ENCODE measurements at places on chromosomes 11 and 22.

- no peaks in the 10 kb centered on the region for H3K27me3 ChIP-seq
- no peak overlapping the region for H3K27ac ChIP-seq
- DNase-seq = no peak
- no peaks in the 10 kb centered on the region for H3K36me3 ChIP-seq
- H3K4me3 ChIP-seq = no peak overlapping the region
- H3K4me1 ChIP-seq = peaks cover 8% of the 10 kb centered on the region
These were observed 26.9 kb upstream of the FCHSD2 start for GRCh38 chr11:73168925-73169579.

DNA sequence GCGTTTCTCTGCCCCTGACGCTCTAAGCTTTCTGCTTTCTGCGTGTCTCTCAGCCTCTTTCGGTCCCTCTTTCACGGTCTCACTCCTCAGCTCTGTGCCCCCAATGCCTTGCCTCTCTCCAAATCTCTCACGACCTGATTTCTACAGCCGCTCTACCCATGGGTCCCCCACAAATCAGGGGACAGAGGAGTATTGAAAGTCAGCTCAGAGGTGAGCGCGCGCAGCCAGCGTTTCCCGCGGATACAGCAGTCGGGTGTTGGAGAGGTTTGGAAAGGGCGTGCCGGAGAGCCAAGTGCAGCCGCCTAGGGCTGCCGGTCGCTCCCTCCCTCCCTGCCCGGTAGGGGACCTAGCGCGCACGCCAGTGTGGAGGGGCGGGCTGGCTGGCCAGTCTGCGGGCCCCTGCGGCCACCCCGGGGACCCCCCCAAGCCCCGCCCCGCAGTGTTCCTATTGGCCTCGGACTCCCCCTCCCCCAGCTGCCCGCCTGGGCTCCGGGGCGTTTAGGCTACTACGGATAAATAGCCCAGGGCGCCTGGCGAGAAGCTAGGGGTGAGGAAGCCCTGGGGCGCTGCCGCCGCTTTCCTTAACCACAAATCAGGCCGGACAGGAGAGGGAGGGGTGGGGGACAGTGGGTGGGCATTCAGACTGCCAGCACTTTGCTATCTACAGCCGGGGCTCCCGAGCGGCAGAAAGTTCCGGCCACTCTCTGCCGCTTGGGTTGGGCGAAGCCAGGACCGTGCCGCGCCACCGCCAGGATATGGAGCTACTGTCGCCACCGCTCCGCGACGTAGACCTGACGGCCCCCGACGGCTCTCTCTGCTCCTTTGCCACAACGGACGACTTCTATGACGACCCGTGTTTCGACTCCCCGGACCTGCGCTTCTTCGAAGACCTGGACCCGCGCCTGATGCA, at the start of gene MYOD1:
MYOD1 (plus strand) TSS at position 544 of the 910 bp plus-strand sequence; CDS start at position 756, 212 bp downstream.
- H3K27me3 ChIP-seq = peaks cover 38% of the 10 kb centered on the region
- no peaks in the 10 kb centered on the region for H3K4me1 ChIP-seq
- H3K4me3 ChIP-seq = no peak within 1 kb of the TSS
- no peaks in the 10 kb centered on the region for H3K36me3 ChIP-seq
- H3K27ac ChIP-seq = no peak within 1 kb of the TSS
- no peak for DNase-seq

DNA sequence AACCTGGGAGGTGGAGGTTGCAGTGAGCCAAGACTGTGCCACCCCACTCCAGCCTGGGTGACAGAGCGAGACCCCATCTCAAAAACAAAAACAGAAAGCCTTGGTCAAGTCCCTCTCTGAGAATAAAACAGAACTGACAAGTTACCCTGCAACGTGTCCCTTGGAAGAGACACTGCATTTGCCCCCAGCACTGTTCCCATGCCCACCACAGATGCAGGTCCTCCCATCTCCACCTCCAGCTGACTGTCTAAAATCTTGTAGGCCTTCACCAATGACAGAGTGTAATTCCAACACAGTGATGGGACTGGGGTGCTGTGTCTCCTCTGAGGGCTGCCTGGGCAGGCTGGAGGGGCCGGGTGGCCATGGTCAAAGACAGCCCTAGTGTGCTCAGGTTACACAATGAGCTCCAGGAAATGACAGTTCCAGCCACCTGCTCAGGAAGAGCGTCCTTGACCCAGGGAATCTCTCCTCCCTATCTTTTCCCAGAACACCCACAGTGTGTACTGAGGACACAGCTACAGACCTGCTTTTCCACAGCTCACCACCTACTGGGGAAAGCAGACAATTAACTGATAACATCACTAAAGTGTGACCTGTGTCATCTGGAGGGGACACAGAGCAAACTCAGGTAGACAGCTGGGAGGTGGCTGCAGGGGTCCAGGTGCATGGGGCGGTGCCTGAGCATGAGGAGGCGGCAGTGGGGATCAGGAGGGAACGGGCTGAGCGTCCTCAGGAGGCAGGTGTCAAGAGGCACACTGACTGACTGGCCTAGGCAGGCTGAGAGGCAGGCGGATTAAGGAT, 56.4 kb downstream of the ARFGAP3 start:
- no peaks in the 10 kb centered on the region for H3K36me3 ChIP-seq
- no peak overlapping the region for H3K4me3 ChIP-seq
- DNase-seq = no peak
- no peak overlapping the region for H3K27ac ChIP-seq
- no peaks in the 10 kb centered on the region for H3K27me3 ChIP-seq

DNA sequence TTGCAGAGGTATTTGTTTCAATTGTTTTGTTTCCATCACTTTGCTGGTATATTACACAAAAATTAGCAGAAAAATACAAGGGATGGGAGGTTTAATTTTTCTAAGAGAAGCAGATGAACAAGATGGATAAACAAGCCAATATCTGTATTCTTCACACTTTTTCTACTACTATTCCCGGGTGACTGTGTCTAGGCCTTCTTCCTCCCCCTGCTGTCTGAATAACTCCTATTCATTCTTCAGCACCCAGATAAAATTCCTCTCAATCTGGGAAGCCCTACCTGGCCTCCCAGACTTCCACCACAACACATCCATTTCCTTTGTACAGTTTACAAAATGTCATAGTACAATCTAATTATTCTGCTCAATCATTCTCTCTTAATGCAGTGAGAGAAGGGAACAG, 666.6 kb upstream of the TENM4 start:
- no peak for DNase-seq
- H3K36me3 ChIP-seq = no peaks in the 10 kb centered on the region
- H3K27me3 ChIP-seq = no peaks in the 10 kb centered on the region
- H3K27ac ChIP-seq = no peak overlapping the region
- H3K4me1 ChIP-seq = no peaks in the 10 kb centered on the region
- no peak overlapping the region for H3K4me3 ChIP-seq

- H3K27ac ChIP-seq = no peak overlapping the region
- no peaks in the 10 kb centered on the region for H3K27me3 ChIP-seq
- DNase-seq = no peak
- H3K4me3 ChIP-seq = no peak overlapping the region
- no peaks in the 10 kb centered on the region for H3K36me3 ChIP-seq
- H3K4me1 ChIP-seq = no peaks in the 10 kb centered on the region
These were observed 407.3 kb downstream of the NXPE2 start for GRCh38 chr11:115085461-115086210.

DNA sequence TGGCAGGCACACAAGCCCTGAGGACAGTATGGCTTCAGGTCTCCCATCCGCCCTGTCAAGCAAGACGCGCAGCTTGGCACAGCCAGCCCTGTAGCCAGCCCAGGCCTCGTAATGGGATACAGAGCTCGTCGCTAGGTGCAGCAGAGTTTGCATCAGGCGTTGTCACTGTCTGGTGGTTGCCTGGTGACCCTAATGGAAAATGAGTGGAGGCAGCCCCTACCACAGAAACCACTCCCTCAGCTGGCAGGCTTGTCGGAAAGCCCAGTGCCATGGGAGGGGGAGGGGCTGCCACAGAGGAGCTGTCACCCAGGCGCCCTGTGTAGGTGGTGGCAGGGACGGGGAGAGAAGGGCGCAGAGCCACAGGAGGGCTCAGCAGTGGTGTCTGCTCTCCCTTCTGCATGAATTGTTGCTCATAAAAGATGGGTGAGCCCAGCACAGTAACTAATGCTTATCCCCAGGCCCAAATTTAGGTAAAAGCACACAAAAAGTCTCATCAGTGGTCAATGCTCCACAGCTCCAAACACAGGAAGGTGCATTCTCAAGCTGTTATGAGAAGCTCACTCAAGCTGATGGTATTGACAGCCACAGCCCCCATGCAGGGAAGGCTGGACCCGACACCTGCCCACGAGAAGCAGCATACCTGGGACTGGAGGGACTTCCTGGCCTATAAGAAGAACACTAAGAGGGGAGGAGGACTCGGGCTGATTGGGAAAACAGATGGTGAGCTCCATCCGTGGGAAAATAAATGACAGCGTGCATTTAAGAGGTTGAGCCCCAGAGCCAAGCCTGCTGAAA, 164.6 kb downstream of the ETS1 start:
- peaks cover 4% of the 10 kb centered on the region for H3K4me1 ChIP-seq
- H3K27me3 ChIP-seq = no peaks in the 10 kb centered on the region
- no peak overlapping the region for H3K4me3 ChIP-seq
- DNase-seq = no peak
- H3K27ac ChIP-seq = no peak overlapping the region

GRCh38 chr22:28074526-28074925, 155.5 kb upstream of the PITPNB start:
- H3K4me1 ChIP-seq = no peaks in the 10 kb centered on the region
- H3K27me3 ChIP-seq = no peaks in the 10 kb centered on the region
- no peak overlapping the region for H3K4me3 ChIP-seq
- no peaks in the 10 kb centered on the region for H3K36me3 ChIP-seq
